ENCODE measurements at places on chromosomes 6 and 20.

DNA sequence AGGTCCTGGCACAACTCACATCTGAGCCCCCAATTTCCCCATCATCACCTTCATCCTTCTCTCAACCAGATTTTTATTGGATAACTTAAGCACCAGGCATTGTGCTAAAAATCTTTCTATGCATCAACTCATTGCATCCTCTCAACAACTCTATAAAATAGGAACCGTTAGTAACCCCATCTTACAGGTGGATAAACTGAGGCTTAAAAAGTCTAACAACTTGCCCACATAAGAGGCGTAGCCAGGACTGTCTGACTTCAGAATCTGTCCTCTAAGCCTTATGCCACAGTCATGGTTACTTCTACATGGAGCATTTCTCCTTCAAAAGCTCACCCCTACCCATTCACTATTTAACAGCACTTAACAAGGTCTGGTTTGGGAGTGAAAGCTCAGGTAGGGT lies 51.1 kb downstream of the PPP1R16B start:
- DNase-seq = no peak

DNA sequence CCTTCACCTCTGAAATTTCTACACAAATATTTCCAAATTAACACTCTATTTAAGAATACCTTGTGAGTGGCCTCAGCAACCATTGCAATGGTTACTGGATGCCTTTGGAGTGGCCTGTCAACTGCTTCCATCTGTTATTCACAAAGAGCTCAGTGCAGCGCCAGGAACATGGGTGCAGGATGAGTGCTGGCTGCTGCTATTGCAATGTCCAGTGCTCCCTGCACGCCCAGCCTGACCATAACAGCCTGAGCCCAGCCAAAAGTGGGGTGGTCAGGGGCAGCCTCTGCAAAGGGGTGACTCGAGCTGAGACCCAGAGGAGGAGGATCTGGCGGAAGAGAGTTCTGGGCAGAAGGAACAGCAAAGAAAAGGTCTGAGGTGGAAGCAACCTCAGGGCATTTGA lies 18.4 kb downstream of the CASS4 start:
- DNase-seq = no peak

DNA sequence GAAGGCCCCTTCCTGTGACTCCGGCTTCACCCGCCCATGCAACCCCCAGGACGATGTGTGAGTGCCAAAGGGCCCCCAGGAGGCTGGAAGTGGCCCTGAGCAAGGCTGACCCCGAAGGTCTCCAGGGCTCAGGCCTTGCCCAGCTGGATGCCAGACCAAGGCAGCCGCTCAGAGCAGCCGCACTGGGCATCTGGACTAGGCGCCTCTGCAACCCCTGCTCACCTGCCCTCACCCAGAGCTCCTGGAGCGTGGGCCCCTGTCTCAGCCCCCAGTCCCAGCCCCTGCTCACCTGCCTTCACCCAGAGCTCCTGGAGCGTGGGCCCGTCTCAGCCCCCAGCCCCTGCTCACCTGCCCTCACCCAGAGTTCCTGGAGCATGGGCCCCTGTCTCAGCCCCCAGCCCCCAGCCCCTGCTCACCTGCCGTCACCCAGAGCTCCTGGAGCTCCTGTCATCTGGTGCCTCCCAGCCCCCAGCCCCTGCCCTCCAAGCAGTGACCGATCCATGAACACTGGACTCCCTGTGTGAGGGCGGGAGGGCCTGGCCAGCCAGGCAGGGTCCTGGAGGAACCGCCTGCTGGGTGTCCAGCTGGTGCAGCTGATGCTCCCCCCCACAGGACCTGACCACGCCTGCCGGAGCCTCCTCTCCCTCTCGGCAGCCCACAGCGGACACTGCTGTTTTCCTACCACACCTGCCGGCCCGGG lies 1.1 kb downstream of the SRMS start:
- no peak for DNase-seq

- DNase-seq = no peak
Measured at GRCh38 chr6:91340896-91341395, 754.1 kb upstream of the MAP3K7 start.

- DNase-seq = no peak
Measured at GRCh38 chr6:67759001-67759400, 876.1 kb upstream of the ADGRB3 start.

- peak; percentile 44 for DNase-seq
Measured at GRCh38 chr6:125114248-125114858, 39.2 kb upstream of the TPD52L1 start.

DNA sequence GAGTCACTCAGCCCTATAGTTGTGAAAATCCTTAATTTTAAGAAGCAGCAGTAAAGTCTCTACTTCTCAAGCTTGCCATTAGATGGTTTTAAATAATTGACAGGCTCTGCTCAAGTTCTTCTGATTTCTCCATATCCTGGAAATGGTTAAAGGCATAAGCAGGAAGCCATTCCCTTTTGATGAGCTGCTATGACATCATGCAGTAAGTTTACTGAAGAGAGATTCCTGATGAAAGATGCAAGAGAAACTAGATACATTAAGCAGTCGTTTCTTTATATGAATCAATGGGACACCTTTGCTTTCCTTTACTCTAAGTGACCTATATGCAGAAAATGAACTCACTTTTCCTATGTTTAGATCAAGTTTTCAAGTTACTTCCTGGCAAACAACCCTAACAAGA lies 9.8 kb downstream of the POPDC3 start:
- no peak for DNase-seq

- DNase-seq = no peak
Measured at GRCh38 chr6:129507059-129507807, 202.7 kb downstream of the ARHGAP18 start.

GRCh38 chr6:3997177-3997770 lies 81.7 kb downstream of the FAM217A start:
- DNase-seq = no peak

- no peak for DNase-seq
Measured at GRCh38 chr6:155077784-155078183, 82.7 kb downstream of the TIAM2 start.

GRCh38 chr6:40299681-40300080 lies 287.5 kb downstream of the LRFN2 start:
- DNase-seq = no peak

DNA sequence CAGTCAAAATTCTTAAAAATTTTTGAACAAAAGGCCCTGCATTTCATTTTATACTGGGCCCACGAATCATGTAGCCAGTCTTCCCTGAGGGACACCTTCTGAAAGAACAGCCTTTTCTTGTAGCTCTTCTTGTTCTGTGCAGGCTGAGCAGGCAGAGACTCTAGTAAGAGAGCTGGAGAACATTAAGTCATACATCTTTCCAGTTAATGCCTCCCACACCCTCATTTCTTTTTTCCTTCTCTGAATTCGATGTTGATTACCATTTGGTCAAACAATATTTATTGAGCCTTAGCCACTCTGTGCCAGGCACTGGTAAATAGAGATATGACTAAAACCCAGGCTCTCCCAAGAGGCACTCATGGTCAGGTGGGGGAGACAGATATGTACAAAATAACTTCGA lies 33.6 kb downstream of the METTL24 start:
- no peak for DNase-seq

DNA sequence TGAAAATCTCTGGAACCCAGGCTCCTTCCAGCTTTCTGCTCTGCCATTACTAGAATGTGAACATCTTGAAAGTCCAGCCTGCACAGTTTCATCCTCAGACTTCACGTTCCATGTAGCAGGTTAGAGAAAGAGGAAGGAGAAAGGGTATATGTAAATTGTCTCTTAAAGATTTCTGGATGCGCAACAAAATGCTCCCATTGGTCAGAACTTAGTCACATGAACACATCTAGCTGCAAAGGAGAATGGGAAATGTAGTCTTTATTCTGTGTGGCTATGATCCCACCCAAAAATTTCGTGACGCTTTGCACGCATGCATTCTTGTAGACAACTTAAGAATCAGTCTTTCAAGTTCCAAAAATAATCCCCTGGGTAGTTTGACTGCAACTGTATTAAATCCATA lies 46.4 kb upstream of the CHD6 start:
- DNase-seq = peak; percentile 66

- DNase-seq = peak; percentile 86
Measured at GRCh38 chr6:87151781-87152525, 3.4 kb upstream of the ZNF292 start.

- no peak for DNase-seq
Measured at GRCh38 chr20:12722091-12722490, 286.7 kb upstream of the SPTLC3 start.

GRCh38 chr6:26257272-26257671 lies 107.7 kb upstream of the BTN3A2 start:
- DNase-seq = no peak

DNA sequence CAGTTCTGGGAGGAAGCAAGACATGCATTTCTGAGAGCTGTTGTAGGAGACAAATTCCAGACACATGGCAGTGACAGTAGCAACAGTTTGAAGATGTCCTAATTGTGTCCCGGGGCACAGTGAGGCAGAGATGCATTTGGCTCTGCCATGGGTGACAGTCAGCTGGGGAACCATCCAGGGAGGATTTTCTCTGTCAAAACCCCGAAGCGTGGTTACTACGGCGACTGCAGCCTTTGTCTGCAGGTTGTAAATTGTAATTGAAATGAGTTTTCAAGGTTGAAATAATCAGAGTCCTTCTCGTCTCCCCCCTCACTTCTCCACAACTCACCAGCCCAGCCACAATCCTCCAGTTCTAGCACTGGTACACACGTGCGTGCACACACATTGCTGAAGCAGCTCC lies 100.1 kb downstream of the GRM4 start:
- no peak for DNase-seq

DNA sequence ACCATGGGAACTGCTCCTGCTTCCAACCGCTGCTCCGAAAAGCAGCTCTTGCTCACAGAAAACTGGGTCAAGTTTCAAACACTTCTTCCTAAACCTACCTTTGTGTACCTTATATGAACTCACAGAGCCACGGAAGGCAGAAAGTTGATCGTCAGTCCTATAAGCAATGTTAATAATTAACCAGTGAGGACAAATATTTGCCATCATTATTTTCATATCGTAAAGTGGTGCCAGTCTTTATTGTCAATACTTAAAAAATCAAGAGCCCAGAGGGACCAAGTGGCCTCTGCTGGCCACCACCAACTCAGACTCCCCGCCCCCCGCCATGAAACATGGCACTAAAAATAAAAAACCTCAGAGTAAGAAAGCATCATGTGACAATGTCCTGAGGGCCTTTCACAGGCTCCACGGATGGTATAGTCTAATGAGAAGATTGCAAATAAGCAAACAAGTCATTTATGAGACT lies 9.1 kb upstream of the PBOV1 start:
- DNase-seq = no peak

DNA sequence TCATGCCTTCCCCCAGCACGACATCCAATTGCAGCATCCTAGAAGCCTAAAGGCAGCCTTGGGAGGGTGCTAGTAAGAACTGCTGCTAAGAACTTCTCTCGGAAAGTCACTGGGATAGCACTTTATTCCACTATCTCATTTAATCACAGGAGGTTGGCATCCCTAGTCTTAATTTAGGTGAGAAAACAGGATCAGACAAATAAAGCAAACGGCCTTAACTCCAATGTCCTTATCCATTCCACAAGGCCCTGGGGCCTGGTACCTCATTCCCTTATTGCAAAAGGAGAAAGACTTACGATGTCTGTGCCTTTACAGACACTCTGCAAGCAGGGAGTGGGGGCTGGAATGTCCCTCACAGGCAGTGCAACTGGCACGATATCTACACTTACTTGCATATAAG lies 60.7 kb downstream of the BFSP1 start:
- no peak for DNase-seq

DNA sequence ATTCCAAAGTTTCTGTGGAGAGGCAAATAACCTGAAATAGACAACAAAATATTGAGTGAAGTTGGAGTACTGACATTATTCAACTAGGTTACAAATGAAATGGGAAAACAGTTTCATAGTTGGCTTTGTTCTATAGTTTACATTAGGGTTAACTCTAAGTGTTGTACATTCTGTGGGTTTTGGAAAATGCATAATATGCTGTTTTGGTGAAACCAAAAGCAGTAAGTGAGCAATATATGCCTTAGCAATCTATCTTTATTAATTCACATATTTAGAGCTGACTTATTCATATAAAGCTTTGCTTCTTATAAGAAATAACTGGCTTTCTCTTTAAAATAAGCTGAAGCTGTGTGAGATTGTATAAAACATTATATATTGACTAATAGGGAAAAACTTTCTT lies 157.5 kb upstream of the AHI1 start:
- DNase-seq = no peak

GRCh38 chr6:117143647-117144046 lies 121.7 kb upstream of the VGLL2 start:
- no peak for DNase-seq

- no peak for DNase-seq
Measured at GRCh38 chr6:159357211-159357915, 188.2 kb downstream of the FNDC1 start.

GRCh38 chr6:105292689-105293339 lies 110.1 kb downstream of the PREP start:
- no peak for DNase-seq

DNA sequence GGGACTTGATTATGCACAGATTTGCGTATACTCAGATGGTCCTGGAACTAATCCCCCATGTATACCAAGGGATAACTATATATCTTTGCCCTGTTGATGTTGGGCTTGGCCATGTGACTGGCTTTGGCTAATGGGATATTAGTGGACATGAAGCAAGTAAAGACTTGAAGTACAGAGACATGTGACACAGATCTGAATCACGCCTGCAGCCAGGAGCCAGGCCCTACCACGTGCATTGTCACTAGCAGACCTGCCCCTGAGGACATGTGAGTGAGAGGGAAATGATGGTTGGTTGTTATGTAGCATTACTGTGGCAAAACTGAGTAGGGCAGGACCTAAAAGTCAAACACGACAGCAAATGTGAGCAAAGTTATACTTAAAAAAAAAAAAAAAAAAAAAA lies 155.7 kb downstream of the AKAP7 start:
- no peak for DNase-seq

GRCh38 chr20:1471242-1471641 lies 4.6 kb upstream of the NSFL1C start:
- DNase-seq = no peak

DNA sequence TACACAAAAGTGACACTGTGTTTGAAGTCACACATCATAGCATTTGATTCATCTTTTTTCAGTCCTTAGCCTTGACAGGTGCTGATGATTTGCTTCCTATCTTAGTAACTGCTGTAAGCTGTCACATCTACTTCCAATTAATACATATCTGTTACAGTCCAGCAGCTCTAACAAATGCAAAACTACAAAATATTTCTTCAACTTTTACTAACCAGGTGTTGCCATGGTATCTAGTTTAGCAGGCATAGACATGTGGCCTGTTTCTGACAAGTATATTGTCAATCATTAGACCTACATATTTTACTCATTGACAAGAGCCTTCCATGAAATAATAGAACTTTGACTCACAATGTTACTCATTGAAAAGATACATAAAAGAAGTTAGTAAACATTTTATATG lies 1159.7 kb downstream of the GRIK2 start:
- no peak for DNase-seq

GRCh38 chr6:17705778-17706579 lies 746 bp downstream of the NUP153 start:
- peak; percentile 96 for DNase-seq

GRCh38 chr6:122734529-122735395 lies 44.8 kb upstream of the FABP7 start:
- DNase-seq = no peak
